ENCODE measurements at places on chromosomes 11 and 22.

DNA sequence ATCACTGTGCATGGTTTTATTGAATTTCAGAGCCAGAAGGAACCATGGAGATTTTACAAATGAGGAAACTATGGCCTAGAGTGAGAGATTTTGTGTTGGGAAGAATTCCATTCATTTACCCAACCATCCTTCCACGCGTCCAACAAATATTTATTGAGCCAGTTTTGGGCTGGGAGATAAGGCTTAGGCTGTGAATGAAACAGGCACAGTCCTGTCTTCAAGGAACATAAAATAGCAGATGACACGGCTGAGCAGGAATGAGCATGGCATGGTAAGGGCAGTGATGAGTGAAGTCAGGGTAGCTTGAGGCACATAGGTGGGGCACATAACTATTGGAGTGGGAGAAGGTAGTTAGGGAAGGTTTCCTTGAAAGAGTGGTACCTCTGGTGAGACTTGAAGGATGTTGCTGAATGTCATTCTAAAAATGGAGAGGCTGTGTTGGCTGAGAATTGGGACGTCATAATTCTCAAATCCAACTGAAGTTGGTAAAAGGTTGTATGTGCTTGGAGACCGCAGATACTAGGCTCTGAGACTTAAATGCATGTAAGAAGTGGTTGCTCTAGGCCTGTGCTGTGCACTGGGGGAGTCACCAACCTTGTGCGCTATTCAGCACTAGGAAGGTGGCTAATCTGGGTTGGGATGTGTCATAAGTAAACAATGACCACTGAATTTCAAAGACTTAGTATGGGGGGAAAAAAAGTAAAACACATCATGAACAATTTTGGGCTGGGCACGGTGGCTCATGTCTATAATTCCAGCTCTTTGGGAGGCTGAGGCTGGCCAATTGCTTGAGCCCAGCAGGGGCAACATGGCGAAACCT is 51.9 kb downstream of the TEAD1 start:
- no peak for DNase-seq

- DNase-seq = no peak
These were observed 174.1 kb downstream of the MN1 start for GRCh38 chr22:27627444-27627833.

GRCh38 chr11:70866834-70867233 is 385.5 kb downstream of the SHANK2 start:
- no peak for DNase-seq

DNA sequence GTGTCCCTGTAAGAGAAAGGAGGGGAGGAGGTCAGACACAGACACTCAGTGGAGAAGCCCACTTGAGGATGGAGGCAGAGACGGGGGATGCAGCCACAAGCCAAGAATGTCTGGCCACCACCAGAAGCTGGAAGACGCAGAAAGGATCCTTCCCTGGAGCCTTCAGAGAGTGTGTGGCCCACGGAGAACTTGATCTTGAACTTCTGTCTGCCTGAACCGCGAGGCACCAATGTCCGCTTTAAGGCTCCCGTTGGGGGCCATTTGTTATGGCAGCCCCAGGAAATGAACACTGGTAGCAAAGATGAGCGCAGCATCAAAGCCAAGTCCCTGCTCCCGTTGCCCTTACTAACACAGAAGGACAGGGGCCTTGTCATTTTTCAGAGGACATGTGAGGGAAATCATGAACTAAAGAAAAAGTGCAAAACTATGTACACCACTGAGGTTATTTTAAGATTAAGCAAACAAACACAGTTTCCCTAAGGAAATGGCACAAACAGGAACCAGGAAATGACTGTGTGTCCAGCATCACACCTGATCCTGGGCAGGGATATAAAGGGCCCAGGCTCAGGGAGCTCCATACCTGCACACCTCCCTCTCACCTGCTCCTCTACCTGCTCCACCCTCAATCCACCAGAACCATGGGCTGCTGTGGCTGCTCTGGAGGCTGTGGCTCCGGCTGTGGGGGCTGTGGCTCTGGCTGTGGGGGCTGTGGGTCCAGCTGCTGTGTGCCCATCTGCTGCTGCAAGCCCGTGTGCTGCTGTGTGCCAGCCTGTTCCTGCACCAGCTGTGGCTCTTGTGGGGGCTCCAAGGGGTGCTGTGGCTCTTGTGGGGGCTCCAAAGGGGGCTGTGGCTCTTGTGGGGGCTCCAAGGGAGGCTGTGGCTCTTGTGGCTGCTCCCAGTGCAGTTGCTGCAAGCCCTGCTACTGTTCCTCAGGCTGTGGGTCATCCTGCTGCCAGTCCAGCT is at the start of gene KRTAP5-6:
Gene KRTAP5-6 (plus strand): TSS at position 588 of the 963 bp plus-strand sequence. CDS start 51 bp downstream, at position 639.
- no peak for DNase-seq

- no peak for DNase-seq
These were observed 225.4 kb upstream of the CHORDC1 start for GRCh38 chr11:90448256-90448655.

- DNase-seq = no peak
These were observed 342.7 kb upstream of the SYN3 start for GRCh38 chr22:33400891-33401290.

GRCh38 chr11:1978720-1979473 is 18.7 kb downstream of the H19 start:
- no peak for DNase-seq

DNA sequence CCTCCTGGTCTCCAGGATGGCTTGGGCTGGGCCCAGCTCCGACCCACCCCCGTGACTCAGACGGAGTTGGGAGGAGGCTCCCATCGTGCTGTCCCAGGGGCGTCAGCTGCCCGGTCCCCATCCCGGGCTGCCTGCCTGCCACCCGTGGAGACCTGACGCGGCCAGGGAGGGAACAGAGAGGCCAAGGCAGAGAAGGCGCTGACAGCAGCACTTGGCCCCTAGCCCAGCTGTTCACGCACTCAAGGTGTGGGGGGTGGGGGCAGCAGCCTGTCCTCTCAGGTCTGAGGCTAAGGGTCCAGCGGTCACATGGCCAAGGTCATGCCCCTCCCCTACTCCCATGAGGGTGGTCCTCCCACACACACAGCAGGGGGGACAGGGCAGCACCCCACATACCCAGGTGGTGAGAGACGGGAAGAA is 48.6 kb downstream of the ELFN2 start:
- no peak for DNase-seq

DNA sequence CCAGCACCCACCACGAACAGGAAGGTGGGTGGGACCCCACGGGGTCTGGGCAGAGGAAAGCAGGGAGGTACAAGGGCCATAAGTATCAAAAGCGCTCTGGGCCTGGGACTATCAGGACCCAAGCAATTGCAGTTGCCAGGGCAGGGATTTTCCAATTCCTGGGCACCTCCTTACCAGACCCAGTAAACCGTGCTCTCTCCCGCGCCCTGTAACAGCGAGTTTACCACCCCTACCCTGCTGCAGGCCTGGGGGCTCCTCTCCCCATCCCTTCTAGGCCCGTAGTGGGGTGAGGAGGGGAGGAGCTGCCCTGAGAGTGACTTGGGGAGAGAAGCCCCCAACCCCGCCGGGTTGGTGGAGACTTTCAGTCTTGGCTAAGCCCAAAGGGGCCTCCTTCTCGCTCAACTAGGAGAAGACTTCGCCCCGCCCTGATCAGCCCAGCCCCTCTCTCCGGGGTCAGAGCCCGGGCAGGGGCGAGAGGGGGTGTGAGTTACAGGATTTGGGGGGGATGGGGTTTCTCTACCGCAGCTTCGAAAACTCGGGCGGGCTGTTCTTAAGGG is 5.4 kb downstream of the PAX6 start:
- no peak for DNase-seq

DNA sequence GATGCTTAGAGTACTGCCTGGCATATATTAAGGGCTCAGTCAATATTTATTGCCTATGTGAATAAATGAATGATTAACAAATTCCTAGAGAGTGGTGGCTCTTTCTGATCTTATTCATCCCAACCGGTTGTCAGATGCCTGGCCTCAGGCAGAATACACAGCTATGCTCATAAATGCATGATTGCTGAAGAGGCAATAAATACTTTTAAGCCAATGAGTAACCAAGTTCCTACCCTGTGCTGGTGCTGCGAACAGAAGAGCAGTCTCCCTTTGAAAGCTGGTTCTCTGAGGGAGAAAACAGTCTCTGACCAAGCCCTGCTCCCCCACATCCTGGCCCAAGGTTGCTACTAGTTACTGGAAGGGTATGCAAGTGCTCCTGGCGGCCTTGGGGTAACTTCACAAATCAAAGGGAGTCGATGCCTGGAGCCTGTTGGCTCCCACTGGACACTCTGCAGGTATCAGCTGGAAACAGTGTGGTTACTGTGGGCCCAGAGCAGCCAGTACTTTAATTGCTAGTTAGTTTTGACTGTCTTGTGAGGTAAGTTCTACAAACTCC is 2.8 kb downstream of the USH1C start:
- DNase-seq = no peak

DNA sequence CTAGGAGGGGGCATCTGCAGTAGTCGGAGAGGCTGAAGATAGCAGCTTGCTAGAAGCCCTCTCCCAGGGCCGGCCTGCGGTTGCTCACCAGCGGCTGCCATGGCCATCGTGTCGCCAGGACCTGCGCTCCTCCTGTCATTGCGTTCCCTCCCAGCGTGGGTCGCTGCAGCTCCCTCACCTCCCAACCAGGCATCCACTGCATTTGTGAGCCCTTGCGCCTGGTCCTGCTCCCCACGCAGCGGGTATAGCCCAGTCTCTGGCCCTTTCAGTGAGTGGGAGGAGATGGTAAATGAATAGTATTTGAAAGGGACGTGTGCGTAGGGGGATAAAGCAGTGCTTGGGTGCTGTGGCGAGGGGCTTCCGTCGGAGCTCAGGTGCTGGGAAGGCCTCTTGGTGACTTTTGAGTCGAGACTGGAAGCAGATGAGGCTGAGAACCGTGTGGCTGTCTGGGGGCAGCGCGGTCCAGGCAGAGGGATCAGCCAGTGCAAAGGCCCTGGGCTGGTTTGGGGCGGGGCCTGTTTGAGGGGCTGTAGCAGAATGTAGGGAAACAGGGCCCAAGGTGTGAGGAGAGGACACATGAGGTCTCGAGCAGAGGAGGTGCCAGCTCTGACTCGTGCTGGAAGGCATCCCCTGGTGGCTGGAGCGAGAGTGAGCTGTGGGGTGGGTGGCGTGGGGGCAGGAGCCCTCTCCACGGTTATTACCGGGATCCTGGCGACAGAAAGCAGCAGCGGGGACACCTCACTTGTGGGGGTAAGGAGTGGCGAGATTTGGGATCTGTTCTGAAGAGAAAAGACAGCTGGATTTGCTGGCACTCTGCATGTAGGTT is 39.3 kb downstream of the LRP5 start:
- DNase-seq = no peak

- DNase-seq = no peak
These were observed 7.6 kb downstream of the BRSK2 start for GRCh38 chr11:1397146-1397861.

GRCh38 chr11:76167590-76167989 is 38.7 kb downstream of the WNT11 start:
- DNase-seq = no peak

GRCh38 chr22:19291580-19292457 is at the start of gene CLTCL1:
CLTCL1 (minus strand) TSS chr22:19291719; CDS start chr22:19291641, 78 bp downstream.
- DNase-seq = peak; percentile 41

DNA sequence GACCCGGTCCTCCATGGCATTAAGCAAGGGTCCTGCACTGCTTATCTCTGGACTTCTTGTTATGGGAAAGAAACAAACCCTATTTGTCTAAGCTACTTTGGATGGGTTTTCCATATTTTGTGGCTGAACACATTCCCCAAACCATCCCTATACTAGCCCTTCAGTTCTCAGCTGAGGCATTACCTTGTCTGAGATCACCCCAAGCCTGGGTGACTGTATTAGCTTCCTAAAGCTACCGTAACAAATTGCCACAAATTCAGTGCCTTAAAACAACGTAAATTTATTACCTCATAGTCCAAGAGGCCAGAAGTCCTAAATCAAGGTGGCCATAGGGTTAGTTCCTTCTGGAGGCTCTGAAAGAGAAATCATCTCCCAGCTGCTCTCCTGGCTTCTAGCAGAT is 43.1 kb upstream of the CEP295 start:
- no peak for DNase-seq

DNA sequence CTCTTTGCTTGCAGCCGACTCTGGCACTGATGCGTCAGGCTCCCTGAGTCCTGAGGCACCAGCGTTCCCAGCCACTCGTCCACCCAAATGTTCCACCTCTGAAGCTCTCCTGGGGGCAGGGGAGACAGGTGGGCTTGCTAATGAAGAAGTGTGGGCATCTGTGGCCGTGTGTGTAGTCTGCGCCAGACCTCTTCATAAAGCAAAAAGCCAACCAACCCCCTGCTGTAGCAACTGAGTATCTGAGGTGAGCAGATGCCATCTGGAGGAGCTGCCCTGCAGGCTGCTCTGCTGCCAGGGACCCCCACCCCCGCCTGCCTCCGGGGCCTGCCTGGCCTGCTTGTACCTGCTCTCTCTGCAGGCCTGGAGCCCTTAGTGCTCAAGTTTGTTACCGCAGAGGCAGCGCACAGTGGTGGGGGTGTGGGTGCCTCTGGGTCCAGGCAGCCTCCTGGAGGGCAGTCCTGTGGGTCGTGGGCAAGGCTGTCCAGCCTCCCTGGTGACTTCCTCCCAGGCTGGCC is 272.5 kb downstream of the TBC1D22A start:
- DNase-seq = no peak

DNA sequence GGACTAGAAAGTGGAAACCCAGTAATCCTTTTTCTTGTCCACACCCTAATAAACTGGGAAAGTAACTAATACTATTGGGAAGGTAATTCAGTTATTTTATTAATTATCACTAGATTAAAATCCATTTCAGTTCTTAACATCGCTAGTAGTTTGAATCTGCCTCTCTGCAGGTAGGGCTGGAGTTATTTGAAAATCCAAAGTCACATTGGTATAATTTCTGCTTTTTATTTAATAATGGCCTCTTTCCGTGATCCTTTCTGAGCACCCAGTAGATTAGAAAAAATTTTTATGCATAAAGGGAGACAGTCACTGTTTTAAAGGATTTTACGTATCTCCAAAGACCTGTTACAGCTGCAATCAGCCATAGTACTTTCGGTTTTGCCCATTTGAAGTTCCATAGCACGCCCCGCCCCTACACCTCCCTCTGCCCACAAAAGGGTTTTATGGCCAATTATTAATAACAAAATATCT is 605 bp upstream of the COPB1 start:
- peak; percentile 38 for DNase-seq

DNA sequence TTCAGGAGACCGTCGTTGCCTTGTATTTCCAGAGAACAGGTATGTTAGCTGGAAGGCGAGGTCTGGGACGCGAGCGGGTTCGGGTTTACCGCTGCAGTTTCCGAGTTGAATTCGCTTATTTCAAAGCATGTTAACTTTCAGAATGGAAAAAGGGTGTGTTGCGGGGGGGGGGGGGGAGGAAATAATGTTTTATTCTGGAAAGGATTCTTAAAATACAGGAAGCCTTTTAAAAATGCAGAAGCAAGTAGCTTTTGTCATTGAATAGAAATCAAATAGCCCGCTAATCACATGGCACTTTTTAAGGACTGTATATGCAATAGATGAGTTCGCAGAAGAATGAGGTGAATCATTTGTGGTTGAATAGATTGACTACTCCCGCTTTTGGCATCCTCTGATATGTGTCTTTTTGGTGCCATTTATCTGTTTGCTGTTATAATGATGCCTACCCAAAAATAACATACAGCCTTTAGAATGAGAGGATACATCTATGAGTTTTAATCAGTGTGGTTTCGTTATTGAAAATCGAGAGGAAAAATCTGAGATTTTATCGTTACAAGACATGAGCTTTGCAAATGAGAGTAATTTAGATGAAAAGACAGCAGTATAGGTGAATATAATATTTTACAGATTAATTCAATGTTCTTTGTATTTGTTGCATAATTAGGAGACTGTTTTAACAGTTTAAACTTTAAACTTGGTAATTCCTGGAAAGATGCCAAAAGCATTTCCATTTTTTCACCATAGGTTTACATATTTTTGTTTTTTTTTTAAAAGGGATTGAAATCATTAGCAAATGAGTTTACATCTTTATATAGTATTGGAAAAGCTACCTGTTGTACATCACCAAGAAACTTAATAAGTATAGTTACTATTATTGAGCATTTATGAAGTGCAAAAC is 1.7 kb downstream of the PDE3B start:
- peak; percentile 80 for DNase-seq
